Inflammatory macrophage treated with lipopolysaccharide for 1 hour (primary cell): ENCODE measurements at places on chromosomes 7 and 10.
A peak's percentile ranks its signal among the peaks of the same experiment; 100 is the strongest.

DNA sequence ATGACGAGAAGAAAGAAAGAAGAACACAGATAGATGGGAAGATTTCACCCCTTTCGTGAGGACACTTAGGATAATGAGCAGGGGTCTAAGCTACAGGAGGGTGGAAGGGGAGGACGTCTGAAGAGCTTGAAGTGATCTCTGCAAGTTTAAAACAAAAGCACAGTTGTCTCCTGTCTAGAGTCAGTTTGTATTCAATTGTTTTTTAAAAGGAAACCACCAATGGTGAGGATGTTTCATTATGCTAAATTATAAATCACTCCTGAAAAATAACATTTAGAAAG is 85.9 kb downstream of the ADAM12 start:
- DNase-seq, result no peak

- no peak for DNase-seq
These were observed 102.6 kb upstream of the LYZL1 start for GRCh38 chr10:29186221-29186620.

DNA sequence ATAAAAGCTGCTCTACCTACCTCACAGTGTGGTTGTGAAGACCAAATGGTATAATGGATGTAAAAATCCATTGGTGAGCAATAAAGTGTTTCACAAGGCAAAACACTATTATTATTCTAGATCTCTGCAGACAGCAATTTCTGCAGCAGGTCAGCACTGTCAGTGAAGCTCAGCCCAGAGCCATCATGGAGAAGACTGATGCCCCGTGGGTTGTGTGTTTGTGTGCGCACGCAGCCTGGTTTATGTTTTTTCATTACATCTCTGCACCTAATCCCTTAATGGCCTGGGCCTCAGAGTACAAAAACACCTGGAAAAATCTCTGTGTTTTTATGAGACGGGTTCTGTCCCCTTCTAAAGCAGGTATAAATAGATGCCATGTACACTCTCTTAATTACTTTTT is 64.2 kb downstream of the PARP12 start:
- DNase-seq, result no peak

DNA sequence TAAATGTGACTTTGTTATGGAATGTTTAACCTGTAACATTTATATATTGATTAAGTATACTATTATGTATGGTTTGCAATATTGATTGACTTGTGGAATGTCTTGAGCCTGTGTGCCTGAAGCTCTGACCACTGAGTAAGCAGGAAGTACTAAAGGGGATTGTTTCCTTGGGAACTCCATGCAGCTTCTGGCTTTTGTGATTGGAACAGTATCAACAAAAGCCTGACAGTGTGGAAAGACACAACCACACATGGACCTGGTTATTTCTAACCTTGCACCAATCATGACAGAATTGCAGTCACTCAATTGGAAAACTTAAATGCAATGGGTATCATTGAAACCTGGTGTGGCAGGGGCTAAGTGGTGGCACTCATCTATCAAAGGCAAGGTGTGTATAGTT is 45.5 kb upstream of the PIK3CG start:
- DNase-seq, result no peak

DNA sequence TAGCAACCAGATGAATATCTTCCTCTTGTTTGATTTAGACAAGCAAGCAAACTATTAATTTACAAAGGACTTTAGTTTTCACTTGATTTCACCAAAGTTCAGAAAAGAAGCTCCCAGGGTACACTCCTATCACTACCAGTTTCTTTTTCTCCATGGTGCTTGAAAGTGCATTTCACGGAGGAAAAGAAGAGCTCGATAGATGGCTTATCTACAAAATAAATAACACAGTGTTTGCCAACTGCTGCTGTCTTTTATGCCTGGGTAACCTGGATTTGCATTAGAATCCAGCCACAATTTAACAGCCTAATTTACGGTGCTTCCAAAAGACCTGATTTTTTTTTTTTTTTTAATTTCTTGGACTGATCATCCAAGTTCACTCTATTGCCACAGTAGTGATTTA is 275.7 kb downstream of the GPR37 start:
- no peak for DNase-seq

DNA sequence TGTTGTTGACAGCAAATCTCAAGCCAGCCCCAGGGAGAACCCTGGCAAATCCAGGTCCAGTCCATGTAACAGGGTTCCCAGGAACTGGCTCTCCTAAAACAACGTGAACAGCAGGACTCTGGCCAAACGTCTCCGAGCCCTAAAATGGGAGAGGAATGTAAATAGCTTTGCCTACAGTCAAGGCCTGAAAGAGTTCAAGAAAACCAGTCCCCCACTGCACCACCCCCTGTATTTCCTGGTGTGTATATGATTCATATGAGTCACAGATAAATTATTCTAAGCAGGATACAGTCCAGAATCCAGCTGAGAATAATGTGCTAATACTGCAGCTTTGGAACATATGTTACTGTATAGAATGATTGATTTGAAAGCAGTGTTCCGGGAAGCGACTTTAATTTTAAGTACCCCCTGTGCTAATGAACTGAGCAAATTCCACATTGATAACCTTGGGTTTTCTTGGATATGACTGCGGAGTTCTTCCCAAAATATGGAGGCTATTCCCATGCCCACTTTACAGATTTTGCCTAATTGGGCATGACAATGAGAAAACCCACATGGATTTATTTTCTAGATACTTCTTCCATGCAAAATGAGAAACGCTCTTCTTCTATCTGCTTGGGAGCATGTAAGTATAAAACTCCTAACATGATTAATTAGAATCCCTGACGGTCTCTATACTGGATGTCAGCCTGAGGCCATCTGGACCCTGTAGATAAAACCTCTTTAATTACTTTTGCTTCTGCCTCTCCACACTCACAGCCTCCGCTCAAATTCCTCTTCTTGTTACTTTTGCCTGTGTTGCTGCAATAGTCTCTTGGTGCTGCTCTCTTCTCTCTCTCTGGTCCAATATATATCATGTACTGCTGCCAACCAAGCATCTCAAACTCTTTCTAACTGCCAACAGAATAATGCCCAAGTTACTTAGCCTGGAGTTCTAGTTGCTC is 50.2 kb downstream of the LAMB4 start:
- no peak for DNase-seq

GRCh38 chr10:7475046-7475911 is 64.4 kb upstream of the SFMBT2 start:
- no peak for DNase-seq

DNA sequence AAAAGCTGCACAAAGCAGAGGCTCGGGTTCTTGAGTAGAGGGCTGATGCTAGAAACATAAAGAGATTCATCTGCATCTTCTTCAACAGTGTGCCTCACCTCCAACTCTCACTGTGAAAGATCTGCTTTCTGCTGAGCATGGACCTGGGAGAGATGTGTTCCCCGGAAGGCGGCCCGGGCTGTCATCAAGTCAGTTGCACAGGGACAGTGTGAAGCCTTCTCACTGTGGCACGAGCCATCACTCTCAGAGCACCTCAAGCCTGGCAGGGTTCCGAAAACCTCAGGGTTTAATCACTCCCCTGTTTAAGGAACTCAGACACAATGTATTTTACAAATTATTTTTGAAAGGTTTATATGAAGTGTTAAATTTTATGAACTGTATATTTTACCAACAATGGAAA is 98.7 kb downstream of the RBM20 start:
- no peak for DNase-seq

DNA sequence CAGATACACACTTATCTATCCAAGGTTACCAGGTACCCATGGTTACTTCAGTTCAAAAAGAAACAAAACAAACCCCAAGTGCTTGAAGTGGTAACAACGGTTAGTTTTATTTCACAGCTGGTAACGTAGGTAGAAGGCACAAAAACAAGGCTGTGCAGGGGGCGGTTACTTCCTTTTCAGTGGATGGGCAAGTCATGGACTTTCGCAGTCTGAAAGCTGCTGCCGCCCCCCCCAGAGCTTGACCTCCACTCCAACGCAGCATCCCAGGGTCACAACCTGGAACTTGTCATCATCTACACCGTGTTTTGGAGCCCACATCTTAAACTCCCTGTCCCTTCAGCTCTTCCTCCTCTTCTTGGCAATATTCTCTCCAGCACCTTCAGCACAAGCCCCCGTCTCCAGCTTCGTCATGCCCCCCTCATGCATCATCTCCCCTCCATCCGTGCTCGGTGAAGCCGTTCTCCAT is 181.2 kb upstream of the ITGB1 start:
- no peak for DNase-seq

DNA sequence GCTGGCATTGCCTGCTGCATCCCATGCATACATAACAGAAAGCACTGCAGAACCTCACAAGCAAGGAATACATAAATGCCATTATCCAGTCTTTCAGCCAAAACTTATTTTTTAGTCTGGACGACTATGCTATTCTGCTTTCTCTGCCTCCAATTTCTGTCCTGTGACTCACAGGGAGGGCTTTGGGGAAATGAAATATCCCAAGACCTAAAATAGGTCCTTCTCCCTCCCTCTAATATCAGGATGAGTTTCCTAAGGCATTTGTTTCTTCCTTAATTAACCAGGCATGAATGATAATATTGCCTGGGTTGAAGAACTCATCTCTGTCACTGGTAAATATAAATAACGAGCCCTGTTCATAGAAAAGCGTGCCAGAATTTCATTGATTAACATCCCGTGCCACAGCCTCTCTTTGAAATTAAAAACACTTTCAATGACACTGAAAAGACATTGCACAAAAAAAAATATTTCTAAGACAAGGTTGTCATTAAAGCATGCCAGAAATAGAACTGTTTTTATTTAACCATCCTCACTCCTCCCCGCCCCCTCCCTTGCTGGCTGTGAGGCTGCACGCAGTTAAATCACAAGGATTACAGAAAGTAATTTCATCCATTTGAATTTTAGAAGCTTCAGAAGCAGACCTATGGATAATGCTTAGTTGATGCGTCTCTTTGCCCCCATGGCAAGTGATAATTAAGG is 103.0 kb upstream of the ANKRD1 start:
- no peak for DNase-seq

- peak; percentile 90 for DNase-seq
These were observed 19.9 kb upstream of the MAP3K8 start for GRCh38 chr10:30413996-30414576.

DNA sequence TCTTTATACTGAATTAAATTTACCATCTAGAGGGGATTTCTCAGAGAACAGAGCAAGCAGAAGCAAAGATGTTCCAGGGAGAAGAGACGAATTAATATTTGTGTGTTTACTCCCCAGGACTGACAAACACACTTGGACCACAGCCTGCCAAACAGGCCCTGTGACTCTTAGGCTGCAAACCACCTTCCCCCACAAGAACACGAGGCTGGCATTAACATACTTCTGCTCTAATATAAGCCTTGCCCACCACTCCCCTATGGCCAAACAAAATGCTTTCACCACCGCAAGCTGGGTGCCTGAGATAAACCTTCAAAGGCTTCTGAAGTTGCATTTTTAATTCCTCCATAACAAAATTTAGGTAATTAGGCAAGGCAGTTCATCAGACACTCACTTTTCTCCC is 88.4 kb downstream of the FGFR2 start:
- DNase-seq, result no peak

DNA sequence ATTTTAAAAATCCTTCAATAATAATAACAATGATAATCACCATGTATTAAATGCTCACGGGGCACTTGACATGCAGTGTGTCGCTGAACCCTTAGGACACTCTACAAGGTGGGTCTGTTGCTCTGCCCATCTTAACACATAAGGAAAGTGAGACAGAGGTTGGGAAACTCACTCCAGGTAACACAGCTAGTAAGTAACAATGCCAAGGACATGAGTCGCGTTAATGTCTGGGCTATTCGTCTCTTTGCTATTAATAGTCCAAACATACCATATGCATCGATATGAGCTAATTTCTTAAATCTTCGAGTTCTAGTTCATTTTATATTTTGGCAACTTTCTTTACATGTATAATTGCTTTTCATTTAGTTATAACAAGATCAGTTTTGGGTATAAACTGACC is 79.5 kb downstream of the BEND7 start:
- no peak for DNase-seq

GRCh38 chr7:108535744-108536143 is 9.8 kb upstream of the PNPLA8 start:
- no peak for DNase-seq

- no peak for DNase-seq
These were observed 3.0 kb upstream of the WASL start for GRCh38 chr7:123751821-123752220.

- no peak for DNase-seq
These were observed 23.8 kb upstream of the GLCCI1 start for GRCh38 chr7:7944619-7945282.

DNA sequence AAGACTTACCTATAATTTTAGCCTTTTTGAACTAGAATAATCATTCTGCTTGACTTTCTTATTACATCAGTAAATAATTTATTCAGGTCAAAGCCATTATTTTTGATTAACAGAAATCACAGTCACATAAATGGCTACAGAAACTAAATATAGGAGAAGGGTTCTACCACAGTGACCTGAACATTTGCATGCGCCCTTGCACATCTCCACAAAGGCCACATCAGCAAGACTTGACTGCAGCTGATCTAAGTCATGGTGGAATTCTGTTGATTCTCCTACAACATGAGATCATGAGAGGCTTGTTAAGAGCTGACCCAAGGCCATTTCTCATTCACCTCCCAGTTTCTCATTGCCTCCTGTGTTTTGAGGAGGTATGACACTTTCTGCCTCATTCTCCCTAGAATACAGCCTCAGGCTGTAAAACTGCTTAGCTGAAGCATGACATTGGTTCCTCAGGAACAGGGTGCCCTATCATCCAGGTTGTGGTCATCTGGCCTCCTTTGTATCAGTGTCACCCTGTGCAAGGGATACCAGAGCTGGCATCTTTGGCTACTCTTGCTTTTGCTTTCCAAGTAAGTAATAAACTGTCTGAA is 6.7 kb upstream of the IMMP2L start:
- no peak for DNase-seq

DNA sequence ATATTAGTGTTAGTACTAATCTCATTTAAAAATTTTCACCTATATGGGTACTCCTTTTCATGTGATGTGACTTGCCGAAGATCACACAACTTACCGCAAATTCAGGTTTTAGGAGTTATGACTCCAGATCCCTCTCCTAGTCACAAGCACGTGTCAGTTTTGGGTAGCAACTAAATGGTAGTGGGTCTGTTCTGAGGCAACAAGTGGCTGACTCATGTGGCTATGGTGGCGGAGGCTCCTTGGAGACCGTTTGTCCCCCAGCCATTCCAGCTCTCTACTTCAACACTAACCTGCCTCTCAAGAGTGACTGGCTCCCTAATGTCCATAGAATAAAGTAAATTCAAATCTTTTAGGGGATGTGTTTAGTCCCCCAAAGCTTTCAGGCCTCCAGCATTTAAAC is 39.5 kb downstream of the MRC1 start:
- no peak for DNase-seq

DNA sequence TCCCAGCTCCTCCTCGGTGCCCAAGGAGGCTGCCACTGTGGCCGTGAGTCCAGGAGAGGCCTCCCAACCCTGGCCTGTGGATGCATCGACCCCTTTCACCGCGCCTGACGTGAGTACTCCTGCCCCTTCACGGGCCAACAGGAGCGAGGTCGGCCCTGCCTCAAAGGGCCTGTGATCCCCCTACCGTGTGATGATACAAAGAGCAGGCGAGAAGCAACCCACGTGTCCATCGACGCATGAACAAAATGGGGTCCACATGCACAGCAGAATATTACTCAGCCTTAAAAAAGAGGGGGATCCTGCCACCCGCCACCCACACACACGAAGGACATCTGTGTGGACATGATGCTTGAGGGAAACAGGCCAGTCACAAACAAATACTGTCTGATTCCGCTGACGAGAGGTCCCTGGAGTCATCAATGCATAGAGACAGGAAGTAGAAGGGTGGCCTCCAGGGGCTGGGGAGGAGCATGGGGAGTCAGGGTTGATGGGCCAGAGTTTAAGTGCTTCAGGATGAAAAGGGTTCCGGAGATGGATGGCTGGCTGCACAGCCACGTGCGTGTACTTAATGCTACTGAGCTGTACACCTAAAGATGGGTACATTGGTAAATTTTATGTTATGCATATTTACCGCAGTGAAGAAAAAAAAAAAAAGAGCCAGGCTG is 151.9 kb downstream of the PRKAG2 start:
- no peak for DNase-seq
